ENCODE measurements at places on chromosomes 2 and 18. TPM values are rescaled to one million over a fixed set of nuclear protein-coding genes. Genes with fewer than 3 reads are reported as not detected.

DNA sequence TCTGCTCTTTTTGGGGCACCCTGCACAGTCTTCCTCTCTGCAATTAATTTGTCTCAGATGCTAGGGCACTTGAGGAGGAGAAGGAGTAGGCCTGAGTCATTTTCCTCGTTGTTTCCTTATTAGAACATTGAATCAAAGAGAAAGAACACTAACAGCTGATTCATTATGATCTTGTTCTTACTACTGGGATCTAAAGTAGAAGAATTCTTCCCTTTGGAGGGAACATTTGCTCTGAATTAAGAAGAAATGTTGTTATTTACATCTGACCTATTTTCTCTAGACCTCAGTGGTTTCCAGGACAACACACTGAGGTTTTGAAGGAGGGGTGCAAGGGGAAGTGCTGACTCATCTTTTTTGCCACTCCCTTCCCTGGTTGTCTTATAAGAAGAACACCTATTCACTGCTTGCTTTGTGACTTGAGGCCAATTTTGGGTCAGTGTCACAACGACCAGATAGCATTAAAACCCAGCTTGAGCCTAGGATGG lies 24.3 kb upstream of the STAT1 start:
- DNase-seq, result no peak

GRCh38 chr18:21167641-21168377 lies 56.2 kb upstream of the ROCK1 start:
- DNase-seq, result no peak

- no peak for DNase-seq
Measured at GRCh38 chr2:185245806-185246205, 492.8 kb upstream of the FSIP2 start.

DNA sequence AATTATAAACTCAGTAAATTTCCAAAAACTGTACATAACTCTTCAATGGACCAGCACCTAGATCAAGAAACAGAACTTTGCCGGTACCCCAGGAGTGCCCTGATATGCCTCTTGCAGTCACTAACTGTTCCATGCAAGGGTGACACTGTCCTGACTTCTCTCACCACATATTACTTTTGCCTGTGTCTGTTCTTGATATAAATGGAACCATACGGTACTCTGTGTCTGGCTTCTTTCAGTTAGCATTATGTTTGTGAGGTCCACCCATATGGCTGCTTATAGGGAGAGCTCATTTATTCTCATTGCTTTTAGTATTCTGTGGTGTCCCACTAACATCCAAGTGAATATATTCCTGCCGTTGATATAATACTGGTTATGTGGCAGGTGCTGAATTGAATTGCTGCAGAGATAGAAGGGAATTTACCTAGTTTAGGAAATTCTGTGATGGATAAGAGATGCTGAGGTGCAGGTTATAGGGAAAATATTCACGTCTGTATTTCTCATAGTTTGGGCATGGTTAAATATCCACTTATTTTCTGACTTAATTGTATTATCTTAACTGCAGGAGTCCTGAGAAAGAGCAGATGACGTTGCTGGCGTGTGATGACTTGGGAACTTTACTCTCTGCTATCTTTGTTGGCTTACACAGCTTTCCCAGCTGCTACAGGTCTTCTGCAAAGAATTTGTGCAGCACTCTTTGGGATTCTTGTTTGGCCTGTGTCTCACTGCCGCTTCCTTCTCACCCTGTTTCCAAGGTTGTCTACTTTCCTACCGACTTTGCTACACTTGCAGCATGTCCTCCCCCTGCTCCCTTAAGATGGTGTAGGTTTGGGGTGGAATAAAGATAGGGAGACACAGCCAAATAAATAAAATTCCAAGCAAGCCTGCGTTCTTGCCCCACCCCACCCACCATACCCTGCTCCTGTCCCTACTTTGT lies 107.9 kb downstream of the MAP4K4 start:
- no peak for DNase-seq

GRCh38 chr2:231218366-231218765 lies 19.9 kb downstream of the ARMC9 start:
- no peak for DNase-seq

- no peak for DNase-seq
Measured at GRCh38 chr2:109244750-109245382, 115.9 kb downstream of the SH3RF3 start.

DNA sequence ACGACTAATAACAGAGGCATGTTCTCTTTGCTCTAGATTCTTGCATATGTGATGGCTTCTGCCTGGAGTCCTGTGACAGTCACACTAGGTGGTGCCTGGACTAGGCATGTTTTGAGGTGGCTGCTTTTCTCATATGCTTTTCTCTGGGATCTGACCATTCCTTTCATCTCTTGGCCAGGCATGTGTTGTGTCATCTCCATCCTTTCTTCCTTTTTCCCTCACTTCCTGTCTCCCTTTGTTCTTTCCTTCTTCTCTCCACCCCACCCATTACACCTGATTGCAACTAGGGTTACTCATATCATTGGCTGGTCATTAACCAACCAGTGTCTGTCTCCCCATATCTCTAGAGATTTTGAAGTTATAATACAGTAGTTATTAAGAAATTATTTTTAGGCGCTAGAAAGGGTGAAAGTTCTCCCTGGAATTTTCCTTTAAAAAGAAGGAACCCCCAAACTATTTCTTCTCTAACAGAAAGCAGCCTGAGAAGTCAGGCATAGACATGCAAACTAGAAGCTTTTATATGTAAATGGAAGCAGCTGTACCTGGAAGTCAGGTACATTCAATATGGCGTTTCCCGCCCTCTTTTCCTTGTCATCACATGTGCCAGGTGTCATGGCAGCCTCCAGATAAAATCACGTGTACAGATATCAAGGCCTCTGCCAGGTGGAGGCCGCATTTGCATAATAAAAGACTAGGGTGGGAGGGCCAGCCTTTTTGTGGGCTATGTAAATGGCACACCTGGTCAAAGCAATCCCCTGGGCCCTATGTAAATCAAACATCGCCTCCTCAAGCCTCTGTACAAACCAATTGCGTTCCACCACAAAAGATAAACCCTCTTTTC lies 220.4 kb upstream of the MEX3C start:
- DNase-seq, result no peak

DNA sequence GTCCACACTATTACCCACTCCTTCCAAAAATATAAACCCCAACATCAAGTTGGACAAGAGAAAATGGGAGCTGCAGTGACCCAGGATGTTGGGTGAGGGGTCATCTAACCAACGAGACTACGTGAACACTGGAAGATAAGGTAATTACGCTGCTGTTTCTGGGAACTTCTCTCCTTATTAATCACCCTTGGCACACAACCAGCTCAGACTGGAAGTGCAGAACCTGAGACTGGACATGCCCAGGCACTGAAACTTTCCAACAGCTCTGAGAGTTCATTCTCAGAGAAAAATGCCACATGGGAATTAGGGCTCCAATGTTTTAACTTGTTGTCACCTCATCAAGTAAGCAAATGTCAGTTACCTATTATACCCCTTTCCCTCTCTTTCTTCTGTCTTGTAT lies 135.3 kb downstream of the CCDC148 start:
- DNase-seq, result no peak

DNA sequence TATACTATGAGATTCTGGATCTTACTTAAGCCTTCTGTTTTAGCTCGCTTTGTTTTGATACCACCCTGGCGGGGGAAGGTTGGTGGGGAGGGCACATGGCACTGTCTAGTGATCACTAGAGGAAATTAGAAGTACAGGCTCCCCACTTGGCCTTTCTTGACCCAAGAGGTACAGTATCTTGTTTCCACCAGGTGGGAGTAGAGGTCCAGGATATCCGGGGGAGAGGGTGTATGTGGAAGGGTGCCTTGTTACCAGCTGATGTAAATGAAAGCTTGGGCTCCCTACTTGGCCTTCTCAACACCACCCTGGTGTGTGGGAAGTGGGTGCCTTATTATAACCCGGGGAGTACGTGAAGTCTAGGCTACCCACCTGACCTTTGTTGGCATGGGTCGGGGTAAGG lies 7.5 kb downstream of the GALNT1 start:
- DNase-seq, result no peak

- DNase-seq, result no peak
Measured at GRCh38 chr18:36650266-36650665, 178.5 kb downstream of the TPGS2 start.

GRCh38 chr2:64913357-64913869 lies 75.8 kb upstream of the SLC1A4 start:
- no peak for DNase-seq

- DNase-seq, result no peak
Measured at GRCh38 chr2:239339726-239340601, 60.9 kb downstream of the HDAC4 start.

DNA sequence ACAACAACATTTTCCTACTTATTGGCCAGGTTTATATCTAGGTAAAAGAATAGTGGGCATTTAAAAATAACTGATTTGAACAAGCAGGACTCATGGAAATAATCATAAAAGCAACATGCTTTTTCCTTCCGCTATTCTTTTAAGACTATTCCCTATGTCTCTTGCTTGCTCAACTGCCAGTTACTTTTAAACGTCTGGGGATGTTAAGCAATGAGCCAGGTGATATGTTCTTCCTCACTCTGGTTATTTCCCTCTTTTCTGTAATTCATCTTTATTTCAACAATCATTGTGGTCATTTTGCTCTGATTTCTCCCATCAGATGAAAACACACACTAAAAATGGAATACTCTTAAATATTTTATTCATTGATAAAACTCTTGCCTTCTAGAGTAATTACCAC lies 33.4 kb upstream of the SLC8A1 start:
- no peak for DNase-seq

GRCh38 chr2:960061-960736 lies 9.6 kb downstream of the SNTG2 start:
- DNase-seq, result no peak

- DNase-seq, result no peak
Measured at GRCh38 chr2:58541511-58541910, 300.4 kb upstream of the FANCL start.

- no peak for DNase-seq
Measured at GRCh38 chr2:232628466-232629128, 4.8 kb upstream of the EFHD1 start.

GRCh38 chr2:54457323-54458023 lies 1.3 kb downstream of the SPTBN1 start:
- no peak for DNase-seq

- DNase-seq, result no peak
Measured at GRCh38 chr2:181977661-181978350, 7.8 kb upstream of the PPP1R1C start.

DNA sequence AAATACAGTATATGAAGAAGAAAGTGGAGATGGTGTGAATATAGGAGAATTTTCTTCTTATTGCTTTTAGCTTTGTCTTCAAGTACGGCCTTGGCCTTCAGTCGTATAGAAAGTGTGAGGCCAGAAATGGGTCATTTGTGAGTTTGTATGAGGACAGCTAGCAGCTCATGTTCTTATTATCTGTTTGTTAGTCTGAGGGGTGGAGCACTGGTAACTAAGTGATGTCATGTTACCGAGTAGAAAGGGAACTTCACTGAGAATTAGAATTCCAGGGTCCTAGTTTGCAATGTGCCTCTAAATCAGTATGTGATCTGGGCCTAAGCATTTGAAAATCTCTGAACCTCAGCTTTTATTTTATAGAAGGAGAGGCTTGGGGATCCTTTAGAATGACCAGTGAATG lies 588.6 kb downstream of the NRXN1 start:
- no peak for DNase-seq

DNA sequence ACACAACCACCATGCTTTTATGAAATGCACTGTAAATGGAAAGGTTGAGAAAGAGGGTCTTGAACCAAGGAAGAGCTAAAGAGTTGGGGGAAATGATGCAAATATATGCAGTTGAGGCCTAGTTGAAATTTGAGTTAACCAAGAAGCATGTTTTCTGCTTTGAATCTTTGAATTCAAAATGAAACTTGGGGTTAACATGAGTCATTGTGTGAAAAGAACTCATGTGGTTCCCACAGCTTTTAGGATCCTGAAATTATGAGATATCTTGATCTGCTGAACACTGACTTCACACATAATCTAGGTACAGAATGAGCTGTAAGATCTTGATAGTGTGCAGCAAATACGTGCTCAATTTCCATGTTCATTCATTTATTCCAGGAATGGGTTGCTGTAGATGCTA lies 422.9 kb upstream of the TRIB2 start:
- DNase-seq, result no peak

- no peak for DNase-seq
Measured at GRCh38 chr2:210230518-210230917, 5.3 kb upstream of the ACADL start.

- DNase-seq, result no peak
Measured at GRCh38 chr2:120483355-120483754, 137.4 kb downstream of the INHBB start.

- DNase-seq, result no peak
Measured at GRCh38 chr18:68822926-68823325, 25.0 kb downstream of the CCDC102B start.

DNA sequence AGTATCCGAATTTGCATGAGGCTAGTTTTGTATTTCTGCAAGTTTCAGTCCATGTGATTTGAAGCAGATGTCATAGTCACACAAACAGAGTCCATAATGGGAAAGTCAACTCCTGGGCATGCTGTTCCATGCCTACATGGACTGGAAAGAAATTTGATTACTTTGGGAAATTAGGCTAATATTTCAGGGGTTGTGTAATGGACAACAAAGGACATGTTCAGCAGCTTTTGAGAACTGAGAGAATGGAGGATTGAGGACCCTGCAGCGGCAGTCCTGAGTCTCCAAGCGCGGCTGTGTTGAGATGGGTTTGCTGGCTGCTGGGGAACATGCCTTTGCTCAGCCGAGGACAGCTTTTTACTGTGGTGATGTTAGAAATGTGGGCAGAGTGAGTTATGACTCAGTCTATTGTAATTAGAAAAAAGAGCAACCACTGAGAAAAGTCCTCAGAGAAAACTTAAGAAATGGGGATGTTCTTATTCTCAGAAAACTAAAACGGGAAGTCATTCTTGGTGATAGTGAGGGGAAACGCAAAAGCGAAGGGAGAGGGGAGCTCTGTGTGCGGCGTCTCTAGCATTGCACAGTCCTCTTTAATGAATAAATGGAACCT lies 149.2 kb downstream of the FAM210A start:
- DNase-seq, result no peak

DNA sequence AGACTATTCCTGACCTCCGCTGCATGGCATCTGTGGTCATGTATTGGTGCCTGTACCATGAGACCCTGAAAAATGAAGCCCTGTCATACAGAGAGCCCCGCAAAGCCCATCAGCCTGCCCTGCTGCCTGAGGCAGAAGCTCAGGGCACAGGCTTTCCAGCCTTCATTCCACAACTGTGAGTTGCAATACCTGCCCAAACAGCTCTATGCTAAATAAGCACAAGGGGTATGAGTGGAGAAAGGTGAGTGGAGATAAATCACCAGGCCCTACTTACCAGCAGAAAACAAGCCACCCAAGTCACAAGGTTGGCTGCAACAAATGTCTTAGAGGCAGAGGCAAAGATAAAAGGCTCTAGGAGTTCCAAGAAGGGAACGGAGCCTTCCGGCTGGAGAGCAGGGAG lies 277.4 kb downstream of the TNS1 start:
- DNase-seq, result no peak

- DNase-seq, result no peak
Measured at GRCh38 chr2:29802986-29803385, 118.4 kb downstream of the ALK start.

Gene CDH20
- 1.4 TPM for polyA plus RNA-seq

Gene OSBPL6
- 6.2 TPM for polyA plus RNA-seq

Gene AQP12A
- 0.76 TPM for polyA plus RNA-seq

Gene SPDYA
- 1.2 TPM for polyA plus RNA-seq

Gene SPEG
- 235 TPM for polyA plus RNA-seq

Gene GREB1L
- 10.6 TPM for polyA plus RNA-seq

Gene NFATC1
- polyA plus RNA-seq, result 10.2 TPM

Gene BMP10
- polyA plus RNA-seq, result not detected

Gene DAPL1
- not detected for polyA plus RNA-seq

Gene COL4A4
- polyA plus RNA-seq, result 0.09 TPM

Gene EFR3B
- polyA plus RNA-seq, result 5.9 TPM

Gene PIAS2
- polyA plus RNA-seq, result 27.9 TPM
